ENCODE measurements at places on chromosomes 12 and 14.

DNA sequence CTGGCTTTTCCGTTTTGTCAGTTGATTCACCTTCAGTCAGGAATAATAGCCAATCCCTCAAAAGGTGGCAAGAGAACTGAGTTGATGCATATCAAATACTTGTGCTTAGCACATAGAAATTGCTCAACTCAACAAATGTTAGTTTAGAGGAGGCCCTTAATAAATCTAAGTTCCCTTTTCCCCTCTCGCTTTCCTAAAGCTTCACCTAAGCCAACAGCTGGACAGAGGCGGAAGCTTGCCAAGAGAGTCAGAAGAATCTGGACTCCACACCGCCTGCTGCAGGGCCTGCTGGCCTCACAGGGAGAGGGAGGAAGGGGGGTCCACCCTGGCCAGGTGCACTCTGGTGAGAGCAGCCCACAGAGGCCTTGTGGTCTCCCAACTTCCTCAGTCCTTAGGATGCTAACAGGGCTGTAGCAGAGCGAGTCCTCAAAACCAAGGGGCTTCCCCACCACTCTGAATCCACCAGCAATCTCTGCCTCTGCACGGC, 213.1 kb downstream of the CHST11 start:
- DNase-seq: no peak

- DNase-seq: no peak
Observed at GRCh38 chr12:62291864-62292760, 31.9 kb downstream of the USP15 start.

DNA sequence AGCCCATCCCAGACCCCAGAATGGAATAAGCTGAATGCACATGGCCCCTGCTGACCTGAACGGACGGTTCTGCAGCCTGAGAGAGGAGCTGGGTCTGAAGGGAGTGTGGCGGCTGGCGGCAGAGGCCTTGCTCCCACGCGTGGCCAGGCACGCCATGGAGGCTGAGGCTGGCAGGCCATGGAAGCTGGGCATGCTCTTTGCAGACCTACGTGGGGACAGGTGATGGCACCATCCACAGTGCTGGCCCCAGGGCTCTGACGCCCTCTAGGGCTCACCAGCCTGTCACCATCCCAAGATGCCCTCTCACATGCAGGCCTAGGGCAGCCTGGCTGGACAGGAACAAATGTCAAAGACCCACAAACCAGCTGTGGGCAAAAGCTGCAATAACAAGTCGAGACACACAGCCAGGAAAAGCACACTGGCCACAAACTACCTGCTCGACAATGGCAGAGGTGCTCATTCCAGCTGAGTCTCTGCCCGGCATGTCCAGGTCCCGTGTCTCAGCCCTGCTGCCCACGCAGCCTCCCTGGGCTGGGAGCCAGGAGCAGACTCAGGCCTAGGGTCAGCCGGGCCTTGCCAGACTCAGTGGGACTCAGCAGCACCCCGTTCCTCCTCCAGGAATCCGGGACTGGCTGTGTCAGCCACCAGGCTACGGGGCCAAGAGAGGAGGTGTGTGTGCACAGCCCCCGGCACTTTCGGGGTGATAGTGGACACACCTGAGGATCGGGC, 19.7 kb downstream of the BTBD6 start:
- no peak for DNase-seq

DNA sequence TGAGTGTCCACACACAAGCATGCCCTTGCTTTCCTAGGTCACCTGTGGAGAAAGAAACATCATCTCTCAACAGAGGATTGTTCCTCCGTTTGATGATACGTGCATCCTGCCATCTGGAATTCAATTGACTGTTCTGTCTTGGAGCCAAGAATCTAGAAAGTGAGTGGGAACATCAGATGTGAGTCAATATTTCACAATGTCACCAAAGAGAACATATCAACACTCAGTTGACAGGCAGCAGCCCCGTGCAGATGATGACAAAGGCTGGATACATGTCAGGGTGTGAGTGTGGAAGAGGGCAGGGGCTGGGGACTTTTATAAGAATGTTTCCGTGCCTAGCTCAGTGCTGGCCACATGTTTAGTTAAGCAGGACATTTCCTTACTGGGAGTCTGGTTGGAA, 76.1 kb downstream of the TBC1D30 start:
- DNase-seq: no peak

DNA sequence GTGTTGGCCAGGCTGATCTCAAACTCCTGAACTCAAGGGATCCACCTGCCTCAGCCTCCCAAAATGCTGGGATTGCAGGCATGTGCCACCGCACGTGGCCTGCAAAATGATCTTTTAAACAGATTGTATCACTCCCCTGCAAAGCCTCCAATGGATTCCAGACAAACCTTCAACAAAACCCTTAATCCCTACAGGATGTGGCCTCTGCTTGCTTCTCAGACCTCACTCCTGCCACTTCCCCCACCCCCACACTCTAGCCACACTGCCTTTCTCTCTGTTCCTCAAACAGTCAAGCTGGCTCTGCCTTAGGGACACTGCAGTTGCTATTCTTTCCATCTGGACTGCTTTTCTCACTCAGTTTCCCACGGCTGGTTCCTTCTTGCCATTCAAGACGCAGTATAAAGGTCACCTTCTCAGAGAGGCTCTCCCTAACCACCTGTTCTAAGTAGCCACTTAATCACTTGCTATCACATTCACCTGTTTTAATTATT, 47.3 kb upstream of the TMED10 start:
- DNase-seq: no peak

- DNase-seq: no peak
Observed at GRCh38 chr14:83491091-83491490, 1957.4 kb upstream of the SEL1L start.

- DNase-seq: no peak
Observed at GRCh38 chr12:750366-751191, 1.8 kb upstream of the WNK1 start.

DNA sequence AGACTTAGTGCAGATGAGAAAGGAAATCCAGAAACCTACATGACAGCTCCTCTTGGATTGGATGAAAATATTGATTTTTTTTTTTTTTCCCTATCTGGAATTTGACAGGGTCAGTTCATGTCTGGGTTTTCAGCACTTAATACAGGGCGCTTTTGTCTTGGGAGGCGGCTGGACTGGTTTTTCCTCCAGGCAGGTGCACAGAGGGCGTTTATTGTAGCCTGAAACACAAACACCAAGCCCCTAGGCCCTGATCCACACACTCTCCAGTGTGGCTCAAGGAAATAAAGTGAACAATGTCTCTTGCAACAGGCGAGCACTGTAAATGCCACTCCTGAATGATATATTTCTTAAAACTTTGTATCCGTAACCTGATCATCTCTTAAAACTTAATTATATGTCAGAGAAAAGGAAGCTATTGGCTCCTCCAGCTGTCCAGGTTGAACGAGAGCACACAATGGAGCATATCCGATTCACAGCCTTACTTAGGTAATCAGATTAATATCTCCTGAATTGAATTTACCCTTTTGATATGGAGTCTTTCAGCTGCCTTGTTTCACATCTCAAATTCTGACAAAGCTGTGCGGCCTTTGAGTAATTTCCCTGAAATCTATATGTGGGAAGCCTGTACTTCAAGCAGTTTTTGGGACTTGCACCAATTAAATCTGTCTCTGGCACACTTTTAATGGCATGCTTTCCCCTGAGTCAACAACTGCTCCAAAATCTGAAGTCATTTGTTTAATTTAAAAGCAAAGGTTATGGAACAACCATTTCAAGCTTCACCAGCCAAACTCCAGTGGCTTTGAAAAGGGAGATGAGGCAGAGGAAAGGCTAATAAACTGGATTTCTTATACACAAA, 485.7 kb downstream of the ZFP36L1 start:
- no peak for DNase-seq

GRCh38 chr12:44511289-44511688, 364.8 kb downstream of the NELL2 start:
- no peak for DNase-seq

DNA sequence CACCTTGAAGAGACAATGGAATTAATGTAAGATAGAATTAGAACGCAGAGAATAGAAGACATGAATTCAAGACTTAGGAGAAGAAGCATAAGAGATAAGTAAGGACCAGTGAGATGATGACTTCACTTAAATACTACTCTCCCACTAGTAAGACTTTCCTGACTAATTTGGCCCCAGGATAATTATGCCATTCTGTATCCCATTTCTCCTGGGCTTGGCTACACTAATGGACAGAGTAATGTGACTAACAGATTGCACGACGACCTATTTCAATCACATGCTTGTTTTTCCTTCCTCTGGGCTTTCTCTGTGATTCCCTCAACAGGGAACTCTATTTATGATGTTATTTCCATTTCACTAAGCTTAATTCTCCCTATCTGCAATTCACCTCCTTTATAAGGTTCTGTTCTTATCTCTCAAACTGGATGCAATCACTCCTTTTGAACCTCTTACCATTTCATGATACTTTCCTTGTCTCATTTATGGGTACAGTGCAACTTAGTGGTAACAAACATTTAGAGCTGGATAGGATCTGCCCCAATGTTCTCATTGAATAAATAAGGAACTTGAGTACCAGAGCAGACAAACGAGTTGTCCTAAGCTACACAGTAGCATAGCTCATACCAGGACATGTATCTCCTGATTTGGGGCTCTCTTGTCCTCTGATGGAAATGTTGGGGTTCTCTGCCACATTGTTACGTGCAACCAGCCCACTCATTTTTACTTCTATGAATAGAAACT, 102.7 kb downstream of the BTG1 start:
- DNase-seq: no peak

DNA sequence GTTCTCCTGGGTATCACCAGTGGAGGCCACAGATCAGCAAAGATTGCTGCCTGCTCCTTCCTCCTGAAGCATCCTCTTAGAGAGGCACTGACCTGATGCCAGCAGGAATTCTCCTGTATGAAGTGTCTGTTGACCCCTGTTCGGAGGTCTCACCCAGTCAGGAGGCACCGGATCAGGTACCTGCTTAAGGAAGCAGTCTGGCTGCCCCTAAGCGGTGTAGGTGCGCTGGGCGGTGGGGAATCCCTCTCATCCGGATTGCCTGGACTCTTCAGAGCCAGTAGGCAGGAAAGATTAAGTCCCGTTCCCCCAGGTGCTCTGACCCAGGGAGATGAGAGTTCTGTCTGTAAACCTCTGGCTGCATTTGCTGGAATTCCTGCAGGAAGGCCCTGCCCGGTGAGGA, 455.2 kb downstream of the CCDC91 start:
- no peak for DNase-seq

DNA sequence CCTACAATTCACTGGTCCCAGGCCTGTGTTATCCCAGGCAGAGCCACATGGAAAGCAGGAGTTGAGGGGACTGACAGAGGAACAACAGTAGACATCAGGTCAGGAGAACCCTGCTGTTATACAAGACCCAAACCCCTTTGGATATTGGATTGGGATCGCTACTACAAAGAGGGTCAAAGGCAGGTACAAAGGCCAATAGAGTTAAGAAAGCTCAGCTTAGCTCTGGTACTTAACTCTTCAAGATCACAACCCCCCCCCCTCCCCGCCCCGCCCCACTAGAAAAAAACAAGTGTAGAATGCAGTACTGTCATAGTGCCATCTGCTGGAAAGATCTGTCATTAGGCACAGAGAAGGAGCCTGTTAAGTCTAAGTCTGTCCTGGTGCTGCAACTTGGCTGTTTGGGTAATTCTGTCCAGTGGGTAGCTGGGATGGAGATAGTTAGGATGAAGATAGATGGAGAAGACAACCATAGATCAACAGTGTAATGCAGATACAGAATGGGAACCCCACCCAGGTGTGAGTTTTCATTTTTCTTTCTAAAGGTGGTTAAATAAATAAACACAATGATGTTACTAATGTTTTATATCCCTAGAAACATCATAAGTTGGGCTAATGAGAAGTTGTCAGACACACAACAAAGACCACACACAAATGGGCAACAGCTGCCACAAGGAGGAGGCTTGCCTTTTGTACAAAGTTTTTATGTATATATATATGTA, 17.2 kb downstream of the REM2 start:
- DNase-seq: no peak

Measured in activated T-helper 9 cell treated with anti-CD3 and anti-CD28 coated beads, Interleukin-2, amount 50 U/mL, for 16 hours (primary cell).